ENCODE measurements at places on chromosomes 5 and 9. TPM values are rescaled to one million over a fixed set of nuclear protein-coding genes. Genes with fewer than 3 reads are reported as not detected.

DNA sequence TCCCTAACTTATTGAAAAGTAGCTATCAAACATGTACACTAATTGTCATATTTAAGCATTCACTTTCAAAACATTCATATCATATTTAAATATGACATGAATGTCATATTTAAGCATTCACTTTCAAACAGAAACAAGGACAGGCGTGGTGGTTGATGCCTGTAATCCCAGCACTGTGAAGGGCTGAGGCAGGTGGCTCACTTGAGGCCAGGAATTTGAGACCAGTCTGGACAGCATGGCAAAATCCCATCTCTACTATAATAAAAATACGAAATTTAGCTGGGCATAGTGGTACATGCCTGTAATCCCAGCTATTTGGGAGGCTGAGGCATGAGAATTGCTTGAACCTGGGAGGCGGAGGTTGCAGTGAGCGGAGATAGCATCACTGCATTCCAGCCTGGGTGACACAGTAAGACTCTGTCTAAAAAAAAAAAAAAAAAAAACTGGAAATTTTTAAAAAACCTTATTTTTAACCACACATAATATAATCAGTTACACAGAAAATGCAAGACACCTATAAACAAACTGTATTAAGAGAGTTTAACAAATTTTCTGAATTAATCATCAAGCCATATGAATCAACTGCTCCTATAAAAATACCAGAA is 88.1 kb downstream of the LPAR1 start:
- H3K27ac ChIP-seq: no peak overlapping the region
- no peak overlapping the region for H3K4me3 ChIP-seq
- DNase-seq: no peak

DNA sequence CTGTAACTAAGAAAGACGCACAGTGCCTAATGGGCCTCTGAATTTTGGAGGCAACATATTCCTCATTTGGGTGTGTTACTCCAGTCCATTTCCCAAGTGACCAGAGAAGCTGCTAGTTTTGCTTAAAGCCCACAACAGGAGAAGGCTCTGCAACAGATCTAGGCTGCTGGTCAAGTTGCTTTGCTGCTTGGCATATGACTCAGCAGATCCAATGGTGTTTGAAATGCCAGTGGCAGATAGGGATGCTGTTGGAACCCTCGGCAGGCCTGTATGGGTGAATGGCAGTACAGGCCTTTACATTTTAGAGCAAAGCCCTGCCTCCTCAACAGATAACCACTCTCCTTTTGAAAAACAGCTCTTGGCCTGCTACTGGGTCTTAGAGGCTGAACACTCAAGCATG is 36.2 kb upstream of the ROR2 start:
- H3K4me1 ChIP-seq: no peaks in the 10 kb centered on the region
- no peak overlapping the region for H3K4me3 ChIP-seq
- no peak for DNase-seq
- H3K36me3 ChIP-seq: no peaks in the 10 kb centered on the region

DNA sequence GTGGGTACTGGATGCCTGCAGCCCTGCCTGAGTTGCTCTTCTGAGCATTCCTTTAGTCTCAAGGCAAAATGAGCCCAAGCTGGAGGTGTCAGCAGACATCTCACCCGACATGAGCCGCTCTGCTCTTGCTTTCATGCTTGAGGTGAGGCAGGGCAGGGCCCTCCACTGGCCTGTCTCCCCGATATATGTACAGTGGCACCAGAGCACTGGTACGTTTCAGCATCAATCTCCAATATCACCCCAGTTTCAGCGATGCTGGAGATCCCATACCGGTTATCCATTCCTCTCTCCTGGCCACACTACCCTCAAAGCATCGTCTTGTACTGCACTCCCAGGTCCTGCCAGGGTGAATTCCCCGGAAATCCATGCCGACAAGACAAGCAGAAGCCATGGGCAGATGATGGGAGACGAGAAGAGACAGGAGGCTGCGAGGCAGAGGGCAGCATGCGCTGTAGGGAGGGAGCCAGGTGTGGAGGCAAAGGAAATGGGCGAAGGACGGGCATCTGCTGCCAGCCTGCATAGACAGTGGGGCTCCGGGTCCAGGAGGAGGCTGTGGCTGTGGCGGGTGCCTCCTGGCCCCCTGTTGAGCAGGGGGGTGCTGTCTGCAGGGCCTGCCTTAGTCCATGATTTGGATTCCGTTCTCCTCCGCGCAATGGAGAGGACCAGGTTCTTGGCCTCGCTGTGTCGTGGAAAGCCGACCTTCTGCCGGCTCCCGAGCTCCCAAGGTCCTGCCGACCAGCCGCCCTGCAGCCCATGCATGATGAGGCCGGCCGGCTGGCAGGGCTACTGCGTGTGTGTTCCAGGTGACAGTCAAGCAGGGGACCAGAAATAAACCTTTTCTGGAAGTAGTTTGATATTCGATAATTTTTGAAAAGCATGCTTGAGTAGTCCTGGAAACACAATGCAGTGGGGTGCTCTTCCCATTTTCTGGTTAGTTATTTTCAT is 152.2 kb upstream of the IRX2 start:
- no peak overlapping the region for H3K4me3 ChIP-seq
- H3K36me3 ChIP-seq: no peaks in the 10 kb centered on the region
- peaks cover 2% of the 10 kb centered on the region for H3K27me3 ChIP-seq
- peaks cover 4% of the 10 kb centered on the region for H3K4me1 ChIP-seq
- H3K27ac ChIP-seq: no peak overlapping the region

The DNM1 gene
- total RNA-seq: 44.6 TPM

The ADRA1B gene
- total RNA-seq: 3.2 TPM

The QSOX2 gene
- total RNA-seq: 7.2 TPM
